Daoy (cell line): ENCODE measurements at places on chromosomes 4 and X.

DNA sequence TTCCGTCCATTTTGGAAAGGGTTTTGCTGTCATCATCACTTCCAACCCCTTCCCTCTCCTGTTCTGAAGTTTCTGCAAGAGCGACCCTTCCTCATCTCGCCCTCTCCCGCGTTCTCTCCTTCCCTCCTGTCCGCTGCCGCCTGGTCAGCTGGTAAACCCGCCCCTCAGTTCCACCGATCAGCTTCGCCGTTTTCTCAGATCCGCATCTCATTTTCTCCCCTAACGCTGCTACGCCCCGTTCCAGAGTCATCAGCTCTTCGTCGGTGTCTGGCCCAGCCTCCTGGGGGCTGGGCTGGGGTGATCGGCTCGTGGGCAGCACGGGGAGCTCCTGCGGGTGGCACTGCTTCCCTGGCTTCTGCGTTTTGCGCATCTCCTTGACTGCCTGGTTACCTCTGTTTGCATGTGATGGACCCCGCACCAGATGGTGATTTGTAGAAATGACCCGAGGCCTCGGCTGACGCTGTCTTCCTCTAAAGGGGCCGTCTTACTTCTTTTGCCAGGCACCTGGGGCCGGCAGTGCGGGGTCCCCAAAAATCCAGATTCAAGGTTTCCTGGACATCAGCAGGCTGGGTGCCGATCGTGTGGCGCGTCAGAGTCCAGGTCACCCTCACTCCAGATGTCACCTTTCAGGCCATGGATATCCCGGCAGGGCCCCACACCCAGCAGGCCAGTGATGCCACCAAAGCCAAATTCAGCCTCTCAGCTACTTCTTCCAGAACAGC lies 13.4 kb downstream of the CTBP1 start:
- no peak for DNase-seq

GRCh38 chr4:165982934-165983333 lies 109.9 kb downstream of the TLL1 start:
- no peak for DNase-seq

GRCh38 chr4:24121395-24122175 lies 231.7 kb upstream of the PPARGC1A start:
- no peak for DNase-seq

DNA sequence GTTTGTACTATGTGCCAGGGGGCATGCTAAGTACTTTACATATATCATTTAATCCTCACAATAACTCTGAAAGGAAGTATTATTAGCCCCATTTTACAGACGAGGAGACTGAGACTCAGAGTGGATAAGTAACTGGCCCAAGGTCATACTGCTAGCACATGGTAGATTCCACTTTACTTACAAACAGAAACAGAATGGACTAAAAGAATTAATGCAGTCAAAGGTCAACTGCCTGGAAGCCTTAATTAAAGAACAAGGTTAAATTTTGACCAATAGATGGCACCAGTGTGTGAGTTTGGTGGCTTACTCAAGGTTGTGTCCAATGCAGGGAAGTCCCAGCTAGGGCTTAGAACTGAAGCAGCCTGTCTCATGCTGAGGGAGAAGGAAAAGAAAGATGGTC lies 4.7 kb downstream of the RIPPLY1 start:
- DNase-seq: peak; percentile 44

DNA sequence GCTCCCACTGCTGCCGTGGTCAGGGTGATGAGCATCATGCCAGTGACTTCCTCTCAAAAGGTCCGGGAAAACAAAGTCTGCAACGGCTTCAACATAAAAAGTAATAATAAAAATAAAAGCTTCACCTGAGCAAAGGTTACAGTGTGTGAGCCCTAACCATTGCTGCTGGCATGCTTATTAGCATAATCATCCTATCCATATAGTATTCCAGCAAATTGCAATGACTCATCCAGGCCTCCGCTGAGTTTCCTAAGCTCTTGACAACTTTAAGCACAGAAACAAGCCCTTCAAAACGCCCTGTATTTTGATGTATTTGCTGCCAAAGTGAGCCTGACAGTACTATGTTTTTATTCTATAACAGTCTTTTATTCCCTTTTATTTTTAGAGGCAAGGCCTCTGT lies 100.5 kb downstream of the AASDH start:
- peak; percentile 15 for DNase-seq

DNA sequence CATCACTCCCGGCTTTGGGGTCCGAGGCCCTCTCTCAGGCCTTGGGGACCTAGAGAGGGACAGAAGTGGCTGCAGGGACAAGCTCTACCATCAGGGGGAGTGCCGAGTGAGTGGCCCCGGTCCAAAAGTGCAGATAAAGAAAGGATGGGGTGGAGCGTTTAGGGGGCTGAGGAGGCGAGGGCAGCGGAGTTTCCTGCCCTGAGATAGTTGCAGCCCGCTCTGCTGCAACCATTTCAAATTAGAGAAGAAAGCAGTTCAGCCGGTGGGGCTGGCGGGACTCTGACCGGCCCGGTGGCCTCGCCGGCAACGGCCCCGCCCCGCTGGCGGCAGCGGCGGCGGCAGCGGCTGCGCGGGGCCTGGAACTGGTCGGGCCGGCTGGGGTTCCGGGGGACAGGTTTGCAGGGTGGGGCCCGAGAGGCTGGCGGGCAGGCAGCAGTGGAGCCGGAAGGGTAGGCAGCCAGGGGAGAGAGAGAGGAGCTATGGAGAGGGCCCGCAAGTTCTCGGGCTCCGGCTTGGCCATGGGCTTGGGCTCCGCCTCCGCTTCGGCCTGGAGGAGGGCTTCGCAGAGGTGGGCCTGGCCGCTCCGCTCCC lies 7.6 kb downstream of the DLG3 start:
- DNase-seq: peak; percentile 60

DNA sequence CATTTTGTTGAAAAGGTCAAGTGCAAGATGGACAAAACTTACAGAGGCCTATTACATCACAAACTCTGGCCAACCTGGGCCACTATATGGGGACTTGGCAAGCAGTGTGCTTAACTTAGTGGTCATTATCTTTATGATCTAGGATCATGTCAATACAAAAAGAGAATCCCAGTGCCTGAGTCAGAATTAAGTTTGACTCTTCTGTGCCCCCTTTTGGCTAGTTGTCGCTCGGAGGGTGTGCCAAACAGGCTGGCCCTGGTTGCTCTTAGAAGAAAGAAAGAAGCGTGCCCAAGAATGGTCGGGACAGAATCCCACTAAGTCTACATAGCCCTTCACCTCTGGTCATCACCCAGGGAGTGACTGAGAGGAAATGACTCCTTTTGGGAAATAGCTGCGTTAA lies 100.1 kb downstream of the EIF4E start:
- peak; percentile 5 for DNase-seq

DNA sequence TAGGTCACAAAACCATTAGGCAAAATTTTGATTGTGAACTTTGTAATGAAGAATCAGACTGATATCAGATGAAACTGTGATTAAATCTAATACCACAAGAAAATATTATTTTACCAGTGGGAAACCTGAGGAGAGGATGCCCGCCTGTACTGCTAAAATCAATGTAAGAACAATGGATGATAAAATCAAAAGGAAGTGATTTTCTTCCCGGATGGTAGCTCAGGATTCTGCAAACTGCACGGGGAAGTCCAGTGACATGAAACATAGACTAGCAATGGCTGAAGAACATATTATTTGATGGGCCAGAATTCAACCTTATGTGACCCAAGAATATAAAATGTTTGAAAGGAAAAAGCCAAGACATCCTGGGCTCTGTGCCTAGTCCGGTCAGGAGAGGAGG lies 974.9 kb downstream of the PCDH18 start:
- DNase-seq: no peak

DNA sequence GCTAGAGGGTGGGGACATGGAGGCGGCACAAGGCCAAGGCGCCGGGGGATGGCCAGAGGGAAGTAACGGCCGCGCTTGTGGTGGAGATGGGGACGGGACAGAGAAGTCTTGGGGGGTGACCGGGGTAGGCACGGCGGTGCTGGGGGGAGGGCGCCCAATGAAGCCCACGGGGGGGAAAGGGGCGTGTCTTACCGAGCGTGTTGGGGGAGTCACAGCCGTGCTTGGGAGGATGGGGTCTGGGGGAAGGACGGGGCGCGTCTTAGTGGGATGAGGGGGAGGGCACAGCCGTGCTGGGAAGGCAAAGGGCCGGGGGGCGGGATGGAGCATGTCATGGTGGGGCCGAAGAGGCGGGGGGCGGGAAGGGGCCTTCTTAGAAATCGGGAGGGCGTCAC lies 952 bp downstream of the ARSD start:
- DNase-seq: no peak

DNA sequence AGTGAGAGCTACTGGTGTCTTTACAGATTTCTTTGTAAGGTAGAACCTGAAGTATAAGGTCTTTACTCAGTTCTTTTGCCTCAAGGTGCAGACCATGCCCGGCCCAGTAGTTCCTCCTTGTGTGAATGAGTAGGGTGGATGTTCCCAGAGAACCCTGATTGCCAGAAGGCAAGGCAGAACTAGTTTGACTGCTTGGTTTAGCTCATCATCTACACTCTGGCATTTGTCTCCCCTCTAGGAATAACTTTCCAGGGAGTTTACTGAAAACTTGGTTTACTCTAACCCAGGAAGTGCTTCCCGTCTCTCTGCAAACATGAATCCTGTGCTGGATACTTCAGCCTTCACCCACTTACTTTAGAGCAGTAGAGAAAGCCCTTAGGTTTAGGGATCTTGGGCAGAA lies 29.1 kb downstream of the MCUB start:
- no peak for DNase-seq

DNA sequence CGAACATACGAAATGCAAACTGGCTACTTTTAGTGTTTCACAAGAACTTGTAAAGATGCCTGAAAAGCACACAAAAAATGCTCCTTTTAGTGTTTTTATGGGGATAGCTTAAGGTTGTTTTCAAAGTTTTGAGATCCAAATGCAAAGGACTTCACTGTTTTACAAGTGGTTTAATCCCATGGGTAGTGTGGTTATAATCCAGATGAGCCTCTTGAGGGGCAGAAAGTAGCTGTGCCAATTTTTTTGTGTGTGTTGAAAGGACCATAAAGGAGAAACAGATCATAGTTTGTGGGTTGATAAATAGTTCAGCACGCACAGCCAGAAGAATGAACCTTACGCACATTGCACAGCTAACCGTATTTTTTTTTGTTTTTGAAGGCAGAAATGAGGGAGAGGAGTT lies 126.9 kb upstream of the GIMD1 start:
- no peak for DNase-seq

DNA sequence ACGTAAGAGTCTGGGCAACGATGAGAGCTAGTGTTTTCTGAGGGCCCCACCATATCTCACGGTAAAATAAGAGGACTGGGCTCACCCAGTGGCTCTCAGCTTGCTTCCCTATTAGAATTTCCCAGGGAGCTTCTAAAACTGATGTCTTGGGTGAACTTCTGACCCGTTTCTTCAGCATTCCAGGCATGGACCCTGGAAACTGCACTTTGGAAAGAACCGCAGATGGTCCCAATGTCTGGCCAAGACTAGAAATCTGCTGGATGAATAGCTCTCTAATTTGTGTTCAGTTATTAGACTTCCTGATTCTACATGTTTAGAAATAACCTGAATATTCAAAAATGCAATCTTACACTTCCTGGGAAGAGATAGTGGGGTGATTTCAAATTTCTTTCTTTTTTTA lies 127.8 kb downstream of the ANOS1 start:
- DNase-seq: no peak

GRCh38 chrX:119690921-119691716 lies 1.8 kb downstream of the SEPTIN6 start:
- DNase-seq: peak; percentile 24

- DNase-seq: no peak
Observed at GRCh38 chr4:73066445-73066844, 3.1 kb downstream of the COX18 start.
